ENCODE measurements at places on chromosomes 1 and 21. TPM values are rescaled to one million over a fixed set of nuclear protein-coding genes. Genes with fewer than 3 reads are reported as not detected.

- no peak for DNase-seq
These were observed 566.9 kb upstream of the ZRANB2 start for GRCh38 chr1:71647513-71648300.

DNA sequence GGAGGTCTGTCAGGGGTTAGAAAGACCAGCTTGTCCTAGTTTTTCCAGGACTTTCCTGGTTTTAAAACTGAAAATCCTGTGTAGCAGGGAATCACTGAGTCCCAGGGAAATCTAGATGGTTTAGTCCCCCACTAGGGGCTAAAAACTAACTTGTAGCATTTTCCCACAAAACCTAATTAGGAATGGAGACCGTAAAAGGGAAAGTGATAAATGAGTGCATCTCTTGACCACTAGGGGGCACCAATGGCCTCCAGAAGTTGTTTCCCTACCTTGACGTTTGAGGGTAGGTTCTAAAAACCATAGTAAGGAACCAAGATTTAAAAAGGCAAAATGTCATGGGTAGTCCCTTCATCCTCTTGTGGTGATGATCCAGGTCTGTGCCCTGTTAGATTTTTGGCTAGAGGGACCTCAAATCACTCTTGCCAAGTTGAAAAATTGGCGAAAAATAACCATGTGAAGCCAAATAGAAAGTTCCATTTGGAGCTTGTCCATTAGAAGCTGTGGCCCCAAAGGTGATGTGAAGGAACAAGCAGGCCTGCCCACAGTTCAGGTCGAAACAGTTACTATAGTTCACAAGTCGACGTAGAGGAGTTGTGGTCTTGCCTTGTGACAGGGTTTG, 24.5 kb downstream of the CLIC6 start:
- DNase-seq = peak; percentile 69

DNA sequence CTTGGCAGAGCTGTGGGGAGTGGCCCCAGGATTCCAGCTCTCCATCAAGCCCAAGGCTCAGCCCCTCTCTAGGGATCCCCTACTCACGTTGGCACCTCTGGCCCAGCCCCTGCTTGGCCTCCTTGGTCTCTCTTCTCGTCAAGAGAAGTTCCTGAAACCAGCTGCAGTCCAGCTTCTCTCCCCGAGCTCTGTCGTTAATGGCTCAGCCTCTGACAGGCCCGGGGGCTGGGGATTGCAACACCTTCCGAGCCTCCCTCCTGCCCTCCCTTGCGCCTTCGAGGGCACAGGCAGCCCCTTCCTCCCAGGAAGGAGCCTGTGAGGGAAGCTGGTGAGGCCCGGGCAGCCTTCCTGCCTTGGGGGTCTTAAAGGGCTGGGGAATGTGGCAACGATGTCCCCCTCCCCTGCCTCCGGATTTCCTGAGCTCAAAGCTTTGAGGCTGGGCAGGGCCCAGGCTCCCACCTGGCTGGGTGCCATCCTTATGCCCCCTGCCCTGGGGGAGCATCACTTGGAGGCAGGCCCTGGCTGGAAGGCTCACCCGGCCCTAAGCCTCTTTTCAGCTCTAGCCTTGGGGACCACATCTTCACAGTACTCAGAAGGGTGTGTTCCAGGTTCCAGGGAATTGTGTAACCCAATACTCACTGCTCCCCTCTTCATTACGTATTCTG, at the start of gene CSF3R:
Gene CSF3R (minus strand): TSS at position 190 of the 665 bp plus-strand sequence. CDS start 3,417 bp downstream, outside the sequence.
- DNase-seq = no peak

GRCh38 chr21:34343347-34343746, 20.5 kb upstream of the KCNE2 start:
- DNase-seq = no peak

- DNase-seq = no peak
These were observed 34.8 kb downstream of the WDR4 start for GRCh38 chr21:42844411-42845113.

- peak; percentile 59 for DNase-seq
These were observed 23.8 kb downstream of the SEC16B start for GRCh38 chr1:177945943-177946650.

DNA sequence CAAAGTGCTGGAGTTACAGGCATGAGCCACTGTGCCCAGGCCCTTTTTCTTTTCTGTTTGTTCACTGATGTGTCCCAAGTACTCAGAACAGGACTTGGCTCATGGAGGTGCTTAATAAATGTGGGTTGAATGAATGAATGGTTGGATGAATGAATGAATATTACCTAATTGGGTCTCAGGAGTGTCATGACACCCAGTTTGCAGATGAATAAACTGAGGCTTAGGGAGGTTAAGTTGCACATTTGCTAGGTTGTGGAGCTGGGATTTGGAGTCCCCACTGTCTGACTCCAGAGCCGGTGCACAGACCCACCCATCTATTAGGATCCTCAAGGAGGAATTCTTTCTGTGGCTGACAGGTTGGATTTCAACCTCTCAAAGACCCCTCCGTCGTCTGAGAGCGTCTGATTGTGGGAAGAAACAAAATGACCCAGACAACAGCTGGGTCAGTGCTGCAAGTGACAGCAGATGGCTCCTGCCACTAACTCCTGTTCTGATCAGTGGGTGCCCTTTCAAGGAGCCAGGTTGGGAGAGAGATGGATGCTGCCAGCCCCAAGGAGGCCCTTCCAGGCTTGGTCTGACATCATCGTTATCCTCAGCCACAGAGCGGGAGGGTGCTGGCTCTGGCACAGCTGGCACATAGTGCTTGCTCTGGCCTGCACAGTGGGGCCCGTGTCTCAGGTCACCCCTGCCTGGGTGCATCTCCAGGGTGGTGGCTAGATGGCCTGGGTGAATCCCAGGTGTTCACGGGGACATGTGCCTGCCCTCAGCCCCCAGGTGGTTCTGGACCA, 24.2 kb downstream of the ARHGEF10L start:
- DNase-seq = no peak

DNA sequence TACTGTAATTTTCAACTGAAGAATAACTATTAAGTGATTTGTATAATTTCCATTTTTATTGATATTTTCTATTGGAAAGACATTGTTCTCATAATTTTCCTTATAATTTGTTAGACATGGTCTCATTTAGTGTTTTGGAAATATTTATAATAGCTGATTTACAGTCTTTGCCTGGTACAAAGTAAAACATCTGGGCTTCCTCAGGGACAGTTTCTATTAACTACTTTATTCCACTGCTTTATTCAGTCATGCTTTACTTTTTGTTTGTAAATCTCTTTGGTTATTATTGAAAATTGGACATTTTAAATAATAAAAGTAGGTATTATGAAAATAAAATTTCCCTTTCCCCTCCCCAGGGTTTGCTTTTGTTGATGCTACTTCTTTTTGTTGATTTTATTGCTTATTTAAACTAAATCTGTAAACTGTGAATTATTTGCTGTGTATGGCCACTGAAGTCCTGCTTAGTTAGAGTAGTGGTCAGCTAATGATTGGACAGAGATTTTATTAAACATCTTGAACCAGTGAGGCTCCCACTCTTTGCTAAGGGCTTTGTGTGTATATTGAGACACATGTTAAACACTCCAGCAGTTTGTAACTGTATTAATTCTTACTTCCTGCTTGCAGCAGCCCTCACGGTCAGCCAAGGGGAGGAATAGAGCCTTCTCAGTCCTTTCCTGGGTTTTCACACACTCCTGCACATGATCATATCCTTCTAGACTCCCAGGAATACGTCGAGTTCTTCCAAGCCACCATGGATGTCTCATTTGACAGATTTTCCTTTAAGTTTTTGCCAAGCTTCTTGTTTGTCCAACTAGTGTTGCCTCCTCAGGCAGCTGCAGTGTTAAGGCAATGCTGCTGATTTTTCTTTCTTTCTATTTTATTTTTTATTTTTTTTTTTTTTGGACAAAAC, 994.6 kb upstream of the PRMT6 start:
- no peak for DNase-seq

DNA sequence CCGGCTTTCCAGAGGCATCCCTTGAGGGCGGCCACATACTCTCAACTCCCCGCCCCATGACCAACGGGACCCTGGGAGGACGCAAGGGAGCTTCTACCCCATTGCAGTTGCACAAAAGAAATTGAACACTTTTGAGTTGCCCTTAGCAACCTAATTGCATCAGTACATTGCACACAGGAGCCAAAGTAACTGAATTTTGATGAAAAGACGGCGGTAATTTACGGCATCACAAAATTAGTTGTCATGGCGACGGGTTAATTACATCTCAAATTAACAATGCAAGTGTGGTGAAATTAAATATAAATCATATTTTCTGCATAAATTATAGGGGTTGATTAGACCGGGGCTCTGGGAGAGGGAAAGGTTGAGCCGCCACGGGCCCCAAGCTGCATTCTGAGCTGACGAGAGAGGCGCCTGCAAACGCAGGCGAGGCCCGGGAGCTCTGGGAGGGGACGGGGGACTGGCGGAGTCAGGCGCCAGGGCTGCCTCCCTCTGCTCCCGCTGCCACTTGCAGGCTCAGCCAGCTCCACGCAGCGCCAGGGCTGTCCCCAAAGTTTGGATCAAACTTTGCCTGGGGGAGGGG, 61.4 kb downstream of the CASZ1 start:
- no peak for DNase-seq

DNA sequence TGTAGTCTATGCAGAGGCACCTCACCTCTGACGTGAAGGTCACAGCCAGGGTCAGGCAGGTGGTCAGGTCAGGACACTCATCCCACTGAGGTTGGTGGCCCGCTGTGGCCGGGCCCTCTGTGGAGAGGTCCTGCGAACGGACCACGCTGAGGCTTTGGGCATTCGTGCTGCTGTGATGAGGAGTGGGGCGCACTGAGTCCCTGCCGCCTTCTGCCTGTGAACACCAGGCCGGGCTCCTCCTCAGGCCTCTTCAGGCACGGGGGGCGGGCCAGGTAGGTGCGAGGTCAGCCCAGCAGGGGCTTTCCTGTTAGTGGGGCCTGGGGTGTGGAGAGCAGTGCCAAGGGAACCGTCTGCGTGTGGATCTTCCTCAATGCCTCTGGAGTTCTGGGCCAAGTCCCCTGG, 39.0 kb downstream of the COQ8A start:
- peak; percentile 1 for DNase-seq

- no peak for DNase-seq
These were observed 287.0 kb upstream of the PLXNA2 start for GRCh38 chr1:208531003-208531750.

DNA sequence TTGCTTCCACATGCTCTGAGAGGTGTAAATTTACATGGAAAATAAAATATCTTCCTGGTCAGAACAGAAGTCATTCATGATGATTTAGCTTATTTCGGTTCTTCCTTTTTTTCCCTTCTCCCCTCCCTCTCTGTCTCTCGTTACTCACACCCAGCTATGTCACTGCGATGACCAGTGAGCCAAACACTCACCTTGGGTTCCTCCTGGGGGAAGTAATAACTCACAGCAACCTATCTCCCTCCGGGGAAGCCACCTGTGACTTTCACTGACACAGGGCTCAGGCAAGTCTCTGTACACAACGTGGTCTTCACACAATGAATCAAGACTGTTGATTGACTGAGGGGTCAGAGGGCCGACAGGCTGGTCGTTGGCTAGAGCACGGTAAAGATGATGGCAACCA, 135.3 kb upstream of the VANGL1 start:
- DNase-seq = no peak

DNA sequence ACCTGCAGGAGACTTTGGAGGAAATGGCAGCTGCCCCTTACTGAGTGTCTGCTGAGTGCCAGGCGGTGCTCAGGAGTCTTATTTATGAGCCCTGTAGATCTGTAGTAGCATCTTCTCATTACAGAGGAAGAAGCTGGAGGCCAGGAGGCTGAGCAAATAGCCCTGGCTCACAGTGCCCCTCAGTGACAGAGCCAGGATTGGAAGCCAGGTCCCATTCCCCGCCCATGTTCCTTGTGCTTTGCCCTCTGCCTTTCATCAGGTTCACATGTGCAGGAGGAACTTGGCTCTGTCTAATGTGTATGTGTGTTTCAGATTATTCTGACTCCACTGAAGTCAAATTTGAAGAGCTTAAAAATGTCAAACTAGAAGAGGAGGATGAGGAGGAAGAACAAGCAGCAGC, 21.2 kb downstream of the KDM4A start:
- DNase-seq = no peak

DNA sequence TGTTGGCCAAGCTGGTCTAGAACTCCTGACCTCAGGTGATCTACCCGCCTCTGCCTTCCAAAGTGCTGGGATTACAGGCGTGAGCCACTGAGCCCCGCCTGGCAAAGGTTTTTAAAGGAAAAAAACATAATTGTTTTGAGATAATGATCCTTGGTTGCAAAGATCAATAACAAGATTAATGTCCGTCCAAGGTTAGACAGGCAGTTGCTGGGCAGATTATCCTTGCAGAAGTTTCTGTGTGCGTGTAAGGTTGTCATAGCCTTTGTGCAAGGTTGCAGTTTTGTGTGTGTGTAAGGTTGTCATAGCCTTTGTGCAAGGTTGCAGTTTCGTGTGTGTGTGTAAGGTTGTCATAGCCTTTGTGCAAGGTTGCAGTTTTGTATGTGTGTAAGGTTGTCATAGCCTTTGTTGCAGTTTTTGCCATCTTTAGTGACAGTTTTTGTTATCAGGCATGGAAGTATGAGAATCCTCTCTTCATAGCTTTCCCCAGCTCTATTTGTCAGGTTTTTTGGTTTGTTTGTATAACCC, 3.6 kb downstream of the YBEY start:
- no peak for DNase-seq

GRCh38 chr1:110309139-110309538, 30.0 kb upstream of the RBM15 start:
- no peak for DNase-seq

- peak; percentile 36 for DNase-seq
These were observed 62.4 kb downstream of the BACH1 start for GRCh38 chr21:29360799-29361765.

DNA sequence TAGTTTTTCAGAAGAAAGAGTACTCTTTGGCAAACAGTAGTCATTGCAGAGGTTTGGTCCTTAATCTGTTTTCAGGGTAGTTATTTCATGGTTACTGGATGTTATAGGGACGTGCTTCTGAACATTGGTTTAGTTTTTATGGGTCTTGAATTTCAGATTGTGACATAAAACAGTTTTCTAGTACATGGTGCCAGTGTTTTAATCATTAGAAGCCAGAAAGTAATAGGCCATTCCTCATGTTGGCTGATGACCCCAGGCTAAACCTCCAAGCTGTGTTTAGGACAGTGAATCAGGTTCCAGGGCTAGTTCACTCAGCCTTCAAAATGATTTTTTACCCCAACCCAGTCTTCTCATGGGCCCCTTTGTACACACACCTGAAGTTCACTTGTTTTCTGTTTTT, 73.3 kb downstream of the OLFML2B start:
- DNase-seq = no peak

GRCh38 chr1:168957818-168958217, 148.7 kb upstream of the ATP1B1 start:
- DNase-seq = no peak

GRCh38 chr21:26943921-26944320, 23.0 kb downstream of the ADAMTS5 start:
- no peak for DNase-seq

GRCh38 chr1:86218859-86219258, 62.3 kb upstream of the COL24A1 start:
- no peak for DNase-seq

The SPTA1 gene
- total RNA-seq = not detected

The KCNA3 gene
- total RNA-seq = 15.4 TPM

The ICOSLG gene
- 1.4 TPM for total RNA-seq

The PUM1 gene
- 89.7 TPM for total RNA-seq

The PODN gene
- total RNA-seq = not detected

The FABP3 gene
- not detected for total RNA-seq

The KPRP gene
- total RNA-seq = not detected

The CDCA8 gene
- total RNA-seq = 78.6 TPM

The RBM11 gene
- 4.9 TPM for total RNA-seq

The CD84 gene
- 9.2 TPM for total RNA-seq
